ENCODE measurements at places on chromosomes 16 and 17. TPM values are rescaled to one million over a fixed set of nuclear protein-coding genes. Genes with fewer than 3 reads are reported as not detected.

GRCh38 chr17:60766778-60767190, 89.1 kb downstream of the BCAS3 start:
- DNase-seq, result no peak

The SLC38A10 gene
- polyA plus RNA-seq, result 26.4 TPM

The LRRC75A gene
- 10.5 TPM for polyA plus RNA-seq

The KRTAP4-6 gene
- not detected for polyA plus RNA-seq

- no peak for DNase-seq
These were observed 11.8 kb downstream of the CNGB1 start for GRCh38 chr16:57959121-57959520.

GRCh38 chr16:68884401-68884800, 41.1 kb downstream of the TANGO6 start:
- no peak for DNase-seq

- DNase-seq, result peak; percentile 64
These were observed 1.0 kb upstream of the TTYH2 start for GRCh38 chr17:74212209-74212912.

GRCh38 chr16:637081-638018, 1.2 kb upstream of the METTL26 start:
- DNase-seq, result no peak

DNA sequence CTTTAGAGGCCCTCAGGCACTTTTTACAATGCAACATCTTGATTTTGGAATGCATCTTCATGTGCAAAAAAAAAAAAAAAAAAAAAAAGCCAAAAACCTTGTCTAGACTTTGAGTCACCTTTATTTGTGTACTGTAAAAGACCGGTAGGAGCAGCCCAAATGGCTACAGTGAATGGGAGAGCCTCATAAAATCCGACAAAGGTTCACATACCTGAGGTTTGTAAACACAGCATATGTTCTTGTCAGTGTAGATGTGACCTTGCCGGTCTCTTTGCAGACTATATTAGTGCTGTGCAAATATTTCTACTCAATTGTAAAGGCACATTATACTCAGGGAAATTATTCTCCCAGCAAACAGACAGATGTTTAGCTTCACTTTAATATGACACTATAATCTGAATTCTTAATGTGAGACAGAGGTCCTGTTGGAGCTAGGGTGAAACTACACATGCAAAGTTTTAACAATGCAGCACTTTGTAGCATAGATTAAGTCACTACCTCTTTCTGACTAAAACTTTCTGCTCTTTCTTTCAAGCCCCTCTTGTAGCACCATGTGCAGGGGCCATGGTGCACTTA, 211.3 kb downstream of the CA10 start:
- no peak for DNase-seq

The PIK3R6 gene
- polyA plus RNA-seq, result 0.72 TPM

- no peak for DNase-seq
These were observed 4.3 kb downstream of the RNF43 start for GRCh38 chr17:58412961-58413586.

GRCh38 chr16:20847550-20847949, 41.2 kb downstream of the REXO5 start:
- DNase-seq, result no peak

DNA sequence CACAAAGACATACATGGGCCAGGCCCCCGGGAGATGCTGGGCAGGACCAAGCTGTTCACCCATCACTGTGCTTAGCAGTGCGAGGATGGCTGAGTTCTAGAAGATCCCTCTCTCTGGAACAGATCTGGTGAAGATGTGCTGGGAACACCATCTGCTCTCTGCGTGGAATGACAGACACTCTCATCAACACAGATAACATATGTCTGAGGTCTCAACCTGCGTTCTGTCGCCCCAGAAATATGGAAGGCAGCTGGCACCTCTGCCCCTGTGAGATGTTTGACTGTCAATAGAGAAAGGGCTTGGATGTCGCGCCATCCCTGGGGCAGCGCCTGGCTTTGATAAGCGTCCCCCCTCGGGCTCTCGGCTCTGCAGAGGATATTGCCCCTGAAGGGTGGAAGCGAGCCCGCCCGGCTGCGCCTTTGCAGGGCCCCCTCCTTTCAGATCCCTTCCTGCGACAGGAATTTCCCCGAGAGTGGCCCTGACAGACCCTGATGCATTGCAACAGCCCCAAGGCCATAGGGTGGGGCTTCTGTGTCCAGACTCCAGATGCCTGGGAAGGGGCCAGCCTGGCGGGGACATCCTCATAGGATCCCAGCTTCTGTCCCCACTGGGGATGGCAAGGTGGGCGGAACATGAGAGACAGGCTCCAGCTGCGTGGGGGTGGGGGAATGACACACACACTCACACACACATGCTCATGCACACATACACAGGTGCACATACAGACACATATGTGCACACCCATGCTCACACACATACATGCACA, 86.9 kb upstream of the ZNF469 start:
- no peak for DNase-seq

GRCh38 chr17:21090902-21091618, 35.7 kb upstream of the DHRS7B start:
- DNase-seq, result no peak

The SLC6A2 gene
- polyA plus RNA-seq, result 0.25 TPM

The IRX6 gene
- polyA plus RNA-seq, result not detected

The TNP2 gene
- polyA plus RNA-seq, result not detected

DNA sequence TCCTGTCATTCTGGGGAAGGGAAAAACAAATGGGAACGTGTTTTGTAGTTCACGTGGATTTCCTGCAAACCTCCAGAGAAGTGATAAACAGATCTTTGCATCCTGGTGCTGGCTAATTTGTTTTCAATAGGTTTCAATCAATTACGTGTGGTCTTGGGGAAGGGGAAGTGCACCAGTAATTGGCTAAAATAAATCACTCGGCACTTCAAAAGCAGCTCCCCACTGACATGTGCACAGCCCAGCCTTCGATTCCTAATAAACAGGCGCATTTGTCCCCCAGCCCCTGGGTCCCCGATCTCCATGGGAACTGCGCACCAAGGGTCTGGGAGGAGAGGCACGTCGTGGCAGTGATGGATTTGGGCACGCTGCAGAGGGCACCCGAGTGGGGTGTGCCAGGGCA, 112.9 kb upstream of the GSE1 start:
- DNase-seq, result no peak

DNA sequence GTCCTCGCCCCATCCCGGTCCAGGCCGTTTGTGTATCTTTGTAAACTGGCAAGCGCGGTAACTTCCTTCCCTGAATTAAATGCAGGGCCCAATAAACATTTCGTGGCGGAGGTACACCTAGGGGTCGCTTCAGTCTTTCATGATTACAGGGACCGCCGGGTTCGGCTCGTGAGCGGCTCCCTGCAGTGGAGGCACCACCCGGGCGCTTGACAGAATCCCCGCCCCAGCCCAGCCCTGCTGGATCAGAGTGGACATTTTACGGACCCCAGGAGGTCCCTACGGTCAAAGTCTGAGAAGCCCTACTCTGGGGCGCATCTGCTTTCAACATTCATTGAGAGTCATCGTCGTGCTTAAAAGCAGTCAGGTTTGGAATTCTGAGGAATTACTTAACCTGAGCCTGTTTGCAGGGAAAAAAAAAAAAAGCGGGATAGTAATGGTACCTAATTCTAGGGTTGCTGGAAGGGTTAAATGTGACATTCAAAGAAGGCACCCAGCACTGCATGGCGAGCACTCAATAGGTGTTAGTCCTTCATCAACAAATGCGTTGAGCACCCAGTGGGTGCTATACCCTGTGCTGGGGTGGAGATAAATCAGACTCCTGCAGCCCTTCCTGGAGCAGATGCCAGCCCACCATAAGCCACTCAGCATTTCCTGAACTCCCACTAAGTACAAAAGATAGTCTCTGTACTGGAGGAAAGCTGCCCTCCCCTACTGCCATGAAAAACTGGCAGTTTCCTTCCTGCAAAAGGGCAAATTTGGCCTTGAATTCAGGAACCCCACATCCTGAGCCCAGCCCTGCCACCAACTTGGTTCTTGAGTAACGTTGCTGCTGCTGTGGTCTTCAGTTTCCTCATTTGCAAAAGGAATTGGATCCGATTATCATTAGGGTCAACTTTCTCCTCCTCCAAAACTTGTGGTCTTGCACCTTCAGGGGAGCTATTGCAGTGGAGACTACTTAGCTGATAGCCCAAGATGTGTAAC, 658 bp upstream of the DUSP3 start:
- DNase-seq, result no peak

The UBALD2 gene
- polyA plus RNA-seq, result 17.8 TPM

Measured in H1 (cell line).